ENCODE measurements at places on chromosomes 1 and 21.

- H3K27ac ChIP-seq = peak overlapping the region; percentile 10
- H3K4me3 ChIP-seq = no peak overlapping the region
- no peak for DNase-seq
These were observed 87.3 kb downstream of the USP24 start for GRCh38 chr1:55127827-55128343.

DNA sequence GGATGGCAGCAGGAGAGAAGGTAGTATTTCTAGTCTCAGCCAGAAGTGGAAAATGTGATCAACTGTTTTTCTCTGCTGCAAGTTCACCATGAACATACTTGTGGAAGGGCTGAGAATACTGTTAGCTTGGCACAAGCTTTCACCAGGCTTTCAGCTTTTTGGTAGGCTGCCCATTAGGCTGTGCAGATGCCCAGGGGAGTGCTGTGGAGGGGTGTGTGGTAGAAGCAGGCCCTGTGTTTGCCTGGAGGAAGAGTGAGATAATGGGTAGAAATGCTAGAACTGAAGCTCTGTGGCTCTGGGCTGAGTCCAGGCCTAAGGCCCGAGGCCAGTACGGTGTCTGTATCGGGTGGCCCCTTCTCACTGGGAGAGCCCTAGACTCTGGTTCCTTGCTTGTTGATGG, 9.8 kb downstream of the DNAJC6 start:
- no peak overlapping the region for H3K4me3 ChIP-seq
- no peaks in the 10 kb centered on the region for H3K4me1 ChIP-seq
- no peaks in the 10 kb centered on the region for H3K36me3 ChIP-seq
- peaks cover 23% of the 10 kb centered on the region for H3K27me3 ChIP-seq
- DNase-seq = no peak
- no peak overlapping the region for H3K27ac ChIP-seq

GRCh38 chr1:19859876-19860275, 22.3 kb upstream of the OTUD3 start:
- no peak overlapping the region for H3K27ac ChIP-seq
- no peaks in the 10 kb centered on the region for H3K4me1 ChIP-seq
- no peak overlapping the region for H3K4me3 ChIP-seq
- no peaks in the 10 kb centered on the region for H3K36me3 ChIP-seq
- H3K27me3 ChIP-seq = peaks cover 21% of the 10 kb centered on the region

- H3K4me1 ChIP-seq = peaks cover 6% of the 10 kb centered on the region
- no peaks in the 10 kb centered on the region for H3K36me3 ChIP-seq
- no peak overlapping the region for H3K27ac ChIP-seq
- H3K4me3 ChIP-seq = no peak overlapping the region
- no peak for DNase-seq
These were observed 43.4 kb downstream of the NUF2 start for GRCh38 chr1:163365186-163365585.

DNA sequence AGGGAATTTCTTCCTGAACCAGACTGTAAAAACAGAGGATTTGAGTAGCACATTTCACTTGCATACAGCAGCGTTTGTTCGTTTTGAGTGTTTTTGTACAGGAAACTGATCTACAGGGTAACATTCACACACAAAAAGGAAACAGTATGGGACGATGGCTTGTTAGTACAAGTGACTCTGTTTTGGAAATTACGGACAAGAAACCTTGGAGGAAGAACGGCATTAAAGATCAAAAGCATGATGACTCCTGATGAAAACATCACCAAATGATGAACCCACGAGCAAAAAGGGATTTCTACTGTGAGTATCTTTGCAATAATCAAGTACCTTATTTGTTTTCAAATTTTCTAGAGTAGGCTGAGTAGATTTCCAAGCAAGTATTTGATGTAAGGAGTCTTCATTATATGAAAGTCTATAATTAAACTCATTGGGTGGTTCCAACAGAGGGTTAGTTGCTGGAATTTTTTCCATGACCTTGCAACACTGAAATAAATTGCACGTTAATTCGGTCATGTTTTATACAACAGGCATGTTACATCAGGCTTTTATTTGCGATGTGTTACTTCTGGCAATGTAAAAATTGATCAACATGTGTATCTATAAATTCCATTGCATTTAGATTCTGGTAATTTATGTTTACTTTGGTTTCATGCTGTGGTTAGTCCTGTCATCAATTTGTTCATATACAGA, 76.7 kb upstream of the KCNK2 start:
- no peak overlapping the region for H3K27ac ChIP-seq
- H3K27me3 ChIP-seq = no peaks in the 10 kb centered on the region
- H3K4me3 ChIP-seq = no peak overlapping the region

DNA sequence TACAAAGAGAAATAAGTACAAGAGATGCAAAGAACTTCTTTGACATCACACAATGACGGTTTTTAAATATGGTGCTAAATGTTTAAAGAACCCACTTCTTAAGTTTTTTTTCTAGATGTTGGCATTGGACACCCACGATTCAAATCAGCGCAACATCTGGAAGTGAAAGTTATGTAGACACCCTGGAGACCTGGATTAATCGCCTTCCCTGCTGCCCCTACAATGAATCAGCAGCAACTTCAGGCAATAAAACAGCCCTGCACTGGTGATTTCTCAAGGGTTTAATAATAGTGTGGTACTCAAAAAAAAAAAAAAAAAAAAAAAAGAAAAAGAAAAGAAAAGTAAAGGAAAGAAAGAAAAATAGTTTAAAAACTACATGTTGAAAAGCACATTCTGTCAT, 248.3 kb downstream of the NUF2 start:
- H3K36me3 ChIP-seq = no peaks in the 10 kb centered on the region

GRCh38 chr1:198171667-198172540, 15.1 kb downstream of the NEK7 start:
- no peak overlapping the region for H3K4me3 ChIP-seq
- H3K36me3 ChIP-seq = no peaks in the 10 kb centered on the region
- no peak for DNase-seq
- no peaks in the 10 kb centered on the region for H3K4me1 ChIP-seq
- no peaks in the 10 kb centered on the region for H3K27me3 ChIP-seq

DNA sequence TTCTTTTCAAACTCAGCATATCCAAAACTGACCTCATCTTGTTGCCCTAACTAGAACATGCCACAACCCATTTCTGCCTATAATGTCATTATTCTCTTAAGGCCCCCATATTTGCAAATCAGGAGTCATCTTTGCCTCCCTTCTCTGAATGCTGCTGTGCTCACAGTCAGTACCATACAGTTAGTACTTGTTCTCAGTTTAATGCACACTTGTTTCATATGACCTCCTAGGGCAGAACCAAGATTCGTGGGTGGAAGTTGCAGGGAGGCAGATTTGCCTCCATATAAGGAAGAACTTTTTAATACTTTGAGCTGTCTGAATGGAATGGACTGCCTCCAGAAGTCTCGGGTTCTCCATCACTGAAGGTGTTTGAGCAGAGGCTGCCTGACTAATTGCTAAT, 9.2 kb downstream of the CAP1 start:
- no peaks in the 10 kb centered on the region for H3K27me3 ChIP-seq
- DNase-seq = no peak

DNA sequence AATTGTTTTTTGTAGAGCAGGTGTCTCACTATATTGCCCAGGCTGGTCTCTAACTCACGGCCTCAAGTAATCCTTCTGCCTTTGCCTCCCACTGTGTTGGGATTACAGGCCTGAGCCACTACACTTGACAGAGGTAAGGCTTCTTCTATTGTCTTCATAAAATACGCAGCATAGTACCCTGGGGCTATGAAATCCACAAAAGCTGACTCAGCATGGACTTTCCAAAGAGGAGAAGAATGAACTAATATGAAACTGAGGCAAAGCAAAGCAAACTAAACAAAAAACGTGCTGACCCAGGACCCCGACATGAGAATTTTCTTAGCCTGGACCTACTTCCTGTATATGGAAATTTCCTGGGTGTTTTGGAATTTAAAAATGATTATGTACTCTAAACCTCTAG, 18.5 kb upstream of the ATP13A2 start:
- H3K4me3 ChIP-seq = no peak overlapping the region
- no peaks in the 10 kb centered on the region for H3K4me1 ChIP-seq
- H3K27me3 ChIP-seq = no peaks in the 10 kb centered on the region
- DNase-seq = no peak
- no peak overlapping the region for H3K27ac ChIP-seq
- H3K36me3 ChIP-seq = peaks cover 5% of the 10 kb centered on the region

GRCh38 chr1:177817937-177818875, 151.7 kb downstream of the SEC16B start:
- no peak for DNase-seq
- H3K4me3 ChIP-seq = no peak overlapping the region
- no peaks in the 10 kb centered on the region for H3K4me1 ChIP-seq
- H3K36me3 ChIP-seq = no peaks in the 10 kb centered on the region
- peaks cover 3% of the 10 kb centered on the region for H3K27me3 ChIP-seq
- H3K27ac ChIP-seq = peak overlapping the region; percentile 84

GRCh38 chr21:28729887-28730286, 262.8 kb downstream of the LTN1 start:
- H3K36me3 ChIP-seq = no peaks in the 10 kb centered on the region
- no peak for DNase-seq
- no peak overlapping the region for H3K4me3 ChIP-seq
- H3K4me1 ChIP-seq = no peaks in the 10 kb centered on the region

GRCh38 chr21:34690793-34691175, 22.0 kb downstream of the CLIC6 start:
- H3K36me3 ChIP-seq = no peaks in the 10 kb centered on the region
- H3K4me1 ChIP-seq = peaks cover 30% of the 10 kb centered on the region
- H3K4me3 ChIP-seq = no peak overlapping the region
- DNase-seq = no peak

DNA sequence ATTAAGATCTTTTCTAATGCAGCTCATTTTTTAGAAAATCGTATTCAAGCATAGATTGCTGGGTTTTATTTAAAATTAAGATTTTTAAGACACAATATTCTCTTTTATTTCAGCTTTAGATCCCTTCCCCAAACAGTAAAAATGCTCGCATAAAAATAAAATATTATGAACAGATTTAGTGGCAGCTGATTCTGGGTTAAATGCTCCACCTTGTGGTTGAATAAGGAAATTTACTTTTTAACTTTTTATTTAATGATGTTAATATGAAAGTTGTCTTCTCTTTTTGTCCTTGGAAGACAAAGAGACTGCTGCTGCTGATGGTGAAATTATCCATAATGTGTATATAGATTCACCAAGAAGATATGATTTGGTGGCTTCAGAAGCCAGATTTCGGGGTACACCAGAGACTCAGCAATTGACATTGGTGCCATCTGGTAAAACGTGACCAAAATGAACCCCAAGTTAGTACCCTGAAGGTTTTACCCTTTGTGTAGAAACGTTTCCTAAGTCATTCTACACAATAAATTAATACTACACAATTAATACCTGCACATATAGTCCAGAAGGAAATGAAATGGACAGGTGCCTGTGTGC, 128.0 kb downstream of the ADAMTS1 start:
- no peak overlapping the region for H3K4me3 ChIP-seq
- no peaks in the 10 kb centered on the region for H3K4me1 ChIP-seq
- no peaks in the 10 kb centered on the region for H3K36me3 ChIP-seq
- H3K27me3 ChIP-seq = no peaks in the 10 kb centered on the region
- no peak for DNase-seq

- no peaks in the 10 kb centered on the region for H3K36me3 ChIP-seq
- H3K27me3 ChIP-seq = peaks cover 74% of the 10 kb centered on the region
- no peak overlapping the region for H3K4me3 ChIP-seq
- DNase-seq = peak; percentile 65
- H3K4me1 ChIP-seq = peaks cover 7% of the 10 kb centered on the region
These were observed 58.8 kb upstream of the SPATA6 start for GRCh38 chr1:48530727-48531351.

DNA sequence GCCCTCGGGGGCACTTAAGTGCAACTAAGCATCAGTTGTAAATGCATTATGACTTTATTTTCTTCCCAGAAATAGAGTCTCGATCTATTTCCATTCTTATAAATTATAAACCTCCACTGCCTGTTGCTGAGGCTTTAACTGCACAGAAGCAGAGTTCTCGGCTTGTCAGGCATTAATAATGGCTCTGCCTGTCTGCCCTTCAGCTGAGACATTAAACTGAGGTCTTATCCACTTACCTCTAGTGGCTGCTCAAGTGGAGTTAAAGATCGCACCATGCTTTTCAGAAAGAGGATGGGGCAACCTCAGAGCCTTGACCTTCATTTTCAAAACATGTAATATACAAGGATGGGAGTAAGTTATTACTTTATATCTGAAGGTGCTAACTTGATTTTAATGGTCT, 597.6 kb upstream of the PRMT6 start:
- no peak overlapping the region for H3K4me3 ChIP-seq
- H3K27me3 ChIP-seq = no peaks in the 10 kb centered on the region
- DNase-seq = no peak
- no peak overlapping the region for H3K27ac ChIP-seq
- H3K4me1 ChIP-seq = no peaks in the 10 kb centered on the region

GRCh38 chr1:6396998-6397397, 3.4 kb upstream of the ACOT7 start:
- peak overlapping the region; percentile 75 for H3K4me3 ChIP-seq
- peaks cover 4% of the 10 kb centered on the region for H3K27me3 ChIP-seq
- H3K4me1 ChIP-seq = peaks cover 19% of the 10 kb centered on the region
- no peak overlapping the region for H3K27ac ChIP-seq

GRCh38 chr1:244435562-244436205, 16.0 kb downstream of the ADSS2 start:
- no peak for DNase-seq
- H3K4me3 ChIP-seq = no peak overlapping the region
- H3K36me3 ChIP-seq = peaks cover 12% of the 10 kb centered on the region

GRCh38 chr1:232130815-232131480, 499.0 kb downstream of the SIPA1L2 start:
- no peaks in the 10 kb centered on the region for H3K27me3 ChIP-seq
- peaks cover 4% of the 10 kb centered on the region for H3K4me1 ChIP-seq
- peaks cover 8% of the 10 kb centered on the region for H3K36me3 ChIP-seq
- no peak for DNase-seq

DNA sequence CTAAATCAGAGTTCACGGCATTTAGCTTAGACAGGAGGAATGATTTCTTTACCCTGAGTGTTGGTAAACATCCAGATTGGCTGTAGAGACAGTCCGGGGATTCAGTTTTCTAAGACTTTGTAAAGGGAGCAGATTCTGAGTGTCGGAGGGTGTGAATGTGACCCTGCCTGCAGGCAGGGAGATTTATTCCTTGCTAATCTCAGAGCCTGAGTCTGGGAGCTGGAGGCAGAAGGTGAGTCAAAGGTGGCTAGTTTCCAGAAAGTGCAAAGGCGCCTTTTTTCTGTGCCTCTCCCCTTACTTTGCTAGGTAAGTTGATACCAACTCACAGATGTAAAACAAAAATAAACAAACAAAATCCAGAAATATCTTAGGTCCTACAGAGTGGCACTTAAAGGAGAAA, 11.7 kb downstream of the ATP1B1 start:
- peaks cover 13% of the 10 kb centered on the region for H3K4me1 ChIP-seq
- H3K27ac ChIP-seq = no peak overlapping the region
- no peak for DNase-seq
- no peak overlapping the region for H3K4me3 ChIP-seq
- peaks cover 22% of the 10 kb centered on the region for H3K36me3 ChIP-seq

DNA sequence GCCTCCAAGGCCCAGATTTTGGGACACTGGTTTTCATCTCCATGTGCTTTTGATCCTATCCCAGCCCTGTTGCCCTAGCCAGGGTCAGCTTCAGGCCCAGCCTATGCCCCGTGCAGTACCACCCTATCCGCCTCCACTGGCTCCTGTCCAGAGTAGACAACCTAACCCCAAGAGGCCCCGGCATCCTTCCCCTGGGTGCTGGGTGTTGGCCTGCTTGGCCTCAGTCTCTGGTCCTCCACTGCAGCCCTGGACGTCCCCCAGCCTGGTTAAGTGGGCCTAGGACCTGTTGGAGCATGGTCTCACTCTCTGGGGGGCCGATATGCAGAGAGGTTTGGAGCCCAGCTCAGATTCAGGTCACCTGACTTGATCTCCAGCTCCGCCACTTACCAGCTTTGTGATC, 1.6 kb downstream of the CSF3R start:
- H3K27ac ChIP-seq = peak overlapping the region; percentile 35
- no peaks in the 10 kb centered on the region for H3K36me3 ChIP-seq
- DNase-seq = no peak
- H3K4me3 ChIP-seq = no peak overlapping the region
